ENCODE measurements at places on chromosomes 11 and 22.

GRCh38 chr11:12212821-12213185 is 102.4 kb downstream of the MICAL2 start:
- no peak for DNase-seq

DNA sequence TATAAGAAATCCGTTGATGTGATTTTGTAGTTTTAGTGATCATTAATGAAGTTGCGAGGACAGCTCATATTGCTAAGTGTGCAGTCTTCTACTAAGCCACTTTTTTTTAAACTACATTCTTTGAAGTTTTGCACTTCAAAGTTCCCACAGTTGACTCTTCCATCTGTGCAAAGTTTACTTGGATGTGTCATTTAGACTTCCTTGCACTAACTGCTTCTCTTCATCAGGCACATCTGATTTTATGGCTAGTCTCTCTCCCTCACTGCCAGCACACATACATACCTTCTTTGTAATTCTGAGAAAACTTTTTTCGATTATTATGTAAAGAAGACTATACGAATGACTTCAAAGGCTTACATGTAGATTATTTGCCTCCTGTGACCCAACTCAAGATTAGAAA is 250.0 kb downstream of the DYNC2H1 start:
- no peak for DNase-seq

DNA sequence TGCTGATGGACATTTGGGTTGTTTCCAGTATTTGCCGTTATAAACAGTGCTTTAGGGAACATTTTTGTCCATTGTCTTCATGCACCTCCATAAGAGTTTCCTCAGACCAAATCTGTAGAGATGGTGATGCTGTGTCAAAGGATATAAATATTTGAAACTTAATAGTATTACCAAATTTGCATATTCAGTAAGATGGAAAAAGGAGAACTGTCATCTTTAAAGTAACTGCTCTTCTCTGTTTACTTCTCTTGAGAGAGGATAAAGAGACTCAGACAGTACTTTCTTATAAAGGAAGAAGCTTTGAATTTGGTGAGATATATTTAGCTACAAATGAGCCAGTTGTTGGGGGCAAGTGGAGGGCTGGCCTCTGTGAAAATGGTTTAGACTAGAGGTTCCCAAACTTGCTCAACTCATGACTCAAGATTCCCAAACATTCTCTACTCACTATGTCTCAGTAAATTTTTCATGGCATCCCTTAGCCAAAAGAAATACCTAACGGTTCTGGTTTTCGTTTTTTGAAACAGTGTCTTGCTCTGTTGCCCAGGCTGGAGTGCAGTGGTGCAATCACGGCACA is 26.2 kb downstream of the SHISA8 start:
- DNase-seq = no peak

- no peak for DNase-seq
These were observed 4.9 kb downstream of the LGALS1 start for GRCh38 chr22:37680191-37680851.

DNA sequence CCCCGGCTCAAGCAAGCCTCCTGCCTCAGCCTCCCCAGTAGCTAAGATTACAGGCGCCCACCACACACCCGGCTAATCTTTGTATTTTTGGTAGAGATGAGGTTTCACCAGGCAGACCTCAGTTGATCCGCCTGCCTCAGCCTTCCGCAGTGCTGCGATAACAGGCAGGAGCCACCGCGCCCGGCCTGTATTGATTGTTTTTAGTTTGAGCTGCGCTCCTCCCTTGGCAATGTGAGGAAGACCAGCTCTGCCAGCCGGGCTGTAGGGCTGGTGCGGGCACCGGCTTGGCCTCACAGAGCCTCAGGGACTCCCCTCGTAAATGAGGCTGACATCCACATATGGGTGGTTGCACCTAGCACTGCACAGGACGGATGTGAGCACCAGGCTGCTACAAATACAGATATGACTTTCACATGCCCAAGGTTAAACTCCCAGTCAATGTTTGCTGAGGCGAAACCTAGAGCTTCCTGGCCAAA is 7.5 kb upstream of the SLC2A11 start:
- DNase-seq = no peak

DNA sequence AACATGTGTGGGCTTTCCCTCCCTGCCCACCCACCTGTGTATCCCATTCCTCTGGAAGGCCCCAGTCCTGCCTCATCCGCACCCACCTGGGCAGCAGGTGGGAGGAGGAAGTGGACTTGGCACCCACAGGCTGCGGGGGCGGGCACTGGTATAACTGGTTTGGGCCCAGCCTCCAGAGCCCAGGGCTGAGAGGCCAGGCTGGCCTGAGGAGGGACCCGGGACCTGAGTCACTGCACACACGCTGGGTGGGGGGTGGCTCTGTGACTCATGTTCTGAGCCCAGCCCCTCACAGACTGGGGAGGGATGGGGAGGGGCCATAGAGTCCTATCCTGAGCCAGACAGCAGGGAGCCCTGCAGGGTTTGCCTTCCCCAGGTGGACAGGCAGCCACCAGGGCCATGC is 16.7 kb downstream of the PHLDA2 start:
- DNase-seq = no peak

DNA sequence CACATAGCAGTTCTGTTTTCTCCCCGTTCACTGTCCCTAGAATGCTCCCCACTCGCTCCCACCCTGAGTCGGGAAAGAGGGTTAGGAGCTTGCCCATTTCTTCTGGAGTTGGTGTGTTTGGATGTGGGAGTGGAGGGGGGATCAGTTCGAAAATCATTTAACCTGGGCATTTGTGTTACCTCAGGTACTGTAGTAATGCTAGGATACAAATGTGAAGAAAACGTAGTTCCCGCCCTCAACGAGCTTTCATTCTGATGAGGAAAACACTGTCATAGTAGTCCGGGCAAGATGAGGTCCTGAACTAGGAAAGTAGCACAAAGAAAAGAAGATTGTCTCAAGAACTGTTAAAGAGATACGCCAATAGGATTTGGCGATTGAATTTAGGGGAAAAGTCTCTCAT is 539 bp downstream of the SDHD start:
- DNase-seq = no peak

GRCh38 chr11:126408496-126408895 is 53.0 kb downstream of the ST3GAL4 start:
- DNase-seq = no peak

GRCh38 chr11:93194673-93195291 is 3.0 kb downstream of the SLC36A4 start:
- no peak for DNase-seq

GRCh38 chr22:41842996-41843970 is 10.4 kb downstream of the SREBF2 start:
- no peak for DNase-seq

GRCh38 chr22:21992593-21993237 is 10.1 kb upstream of the TOP3B start:
- DNase-seq = no peak

GRCh38 chr11:8260202-8260966 is 3.3 kb downstream of the LMO1 start:
- no peak for DNase-seq

- DNase-seq = no peak
These were observed 826.1 kb downstream of the TBC1D22A start for GRCh38 chr22:47588578-47588960.

GRCh38 chr11:125922156-125922555 is 17.8 kb downstream of the DDX25 start:
- DNase-seq = no peak

DNA sequence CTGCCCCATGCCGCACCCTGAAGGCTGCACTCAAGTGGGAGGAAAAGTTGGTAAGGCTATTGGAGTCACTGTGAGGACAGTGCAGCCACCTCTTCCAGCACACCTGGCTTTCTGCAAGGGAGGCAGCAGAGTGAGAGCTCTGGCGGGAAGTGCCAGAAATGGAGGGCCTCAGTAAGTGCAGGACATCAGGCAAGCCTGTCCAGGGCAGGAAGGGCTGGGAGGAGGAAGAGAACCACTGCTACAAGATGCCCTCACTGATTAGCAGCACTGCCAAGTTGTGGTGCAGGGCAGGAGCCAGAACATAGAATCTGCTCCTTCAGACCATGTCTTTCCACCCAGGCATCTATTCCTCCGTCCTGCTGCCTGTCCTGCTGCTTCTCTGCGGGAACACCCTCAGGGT is 61.2 kb upstream of the CLTCL1 start:
- DNase-seq = no peak

- DNase-seq = no peak
These were observed 10.9 kb downstream of the GAS2 start for GRCh38 chr11:22677153-22677903.

DNA sequence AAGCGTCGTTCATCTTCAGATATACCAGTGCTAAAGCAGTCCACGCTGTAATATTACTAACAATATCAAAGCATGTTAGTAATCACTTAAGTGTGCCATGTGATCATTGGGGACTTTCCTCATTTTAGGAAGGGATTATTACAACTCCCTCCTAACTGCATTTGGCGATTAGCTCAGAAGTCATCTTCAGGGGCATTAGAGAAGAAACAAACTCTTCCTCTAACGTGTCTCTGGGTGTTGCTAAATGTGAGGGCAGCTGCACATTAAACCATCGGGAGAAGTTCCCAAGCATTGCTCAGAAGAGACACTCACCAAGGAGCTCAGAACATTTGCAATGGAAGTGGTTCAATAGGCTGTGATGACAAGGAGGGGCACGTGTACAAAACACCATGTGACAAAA is 17.2 kb downstream of the TESMIN start:
- DNase-seq = no peak

DNA sequence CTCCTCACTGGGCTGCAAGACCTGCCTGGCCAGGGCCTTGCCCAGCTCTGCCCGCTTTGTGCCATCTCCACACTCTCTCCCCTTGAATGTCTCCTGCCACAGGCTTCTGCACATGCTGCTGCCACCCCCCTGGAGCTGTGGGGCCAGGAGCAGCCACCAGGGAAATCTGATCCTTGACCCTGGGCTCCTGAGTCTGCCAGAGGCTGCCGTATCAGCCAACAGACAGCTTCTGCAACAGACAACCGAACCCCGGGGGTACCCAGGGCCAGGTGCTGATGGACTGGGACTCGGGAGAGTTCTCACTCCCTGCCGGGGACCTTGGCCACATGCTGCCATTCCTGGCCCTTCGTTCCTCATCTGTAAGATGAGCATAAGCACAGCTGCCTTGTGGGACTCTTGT is 3.3 kb upstream of the PPARA start:
- DNase-seq = no peak

- no peak for DNase-seq
These were observed 27.0 kb downstream of the ADA2 start for GRCh38 chr22:17192186-17192585.

DNA sequence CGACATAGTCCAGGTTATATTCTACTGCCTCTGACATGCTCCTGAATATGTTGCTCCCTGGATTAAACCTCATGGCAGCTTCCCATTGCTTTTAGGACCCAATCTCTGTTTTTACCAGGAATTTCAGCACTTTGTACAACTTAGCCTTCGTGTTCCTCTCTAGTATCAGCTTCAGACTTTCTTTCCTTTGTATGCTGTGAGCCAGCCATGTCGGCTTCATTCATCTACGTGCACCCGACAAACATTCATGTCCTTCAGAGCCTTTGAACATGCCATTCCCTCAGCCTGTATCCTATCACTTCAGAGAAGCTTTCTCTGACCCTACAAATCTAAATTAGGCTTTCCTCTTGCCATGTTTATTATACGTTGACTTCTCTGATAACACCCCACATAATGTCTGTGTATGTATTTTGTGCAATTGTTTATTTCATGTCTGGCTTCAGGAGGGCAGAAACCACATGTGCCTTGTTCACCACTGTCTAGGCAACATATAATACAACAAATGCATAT is 743.4 kb downstream of the OPCML start:
- DNase-seq = no peak

DNA sequence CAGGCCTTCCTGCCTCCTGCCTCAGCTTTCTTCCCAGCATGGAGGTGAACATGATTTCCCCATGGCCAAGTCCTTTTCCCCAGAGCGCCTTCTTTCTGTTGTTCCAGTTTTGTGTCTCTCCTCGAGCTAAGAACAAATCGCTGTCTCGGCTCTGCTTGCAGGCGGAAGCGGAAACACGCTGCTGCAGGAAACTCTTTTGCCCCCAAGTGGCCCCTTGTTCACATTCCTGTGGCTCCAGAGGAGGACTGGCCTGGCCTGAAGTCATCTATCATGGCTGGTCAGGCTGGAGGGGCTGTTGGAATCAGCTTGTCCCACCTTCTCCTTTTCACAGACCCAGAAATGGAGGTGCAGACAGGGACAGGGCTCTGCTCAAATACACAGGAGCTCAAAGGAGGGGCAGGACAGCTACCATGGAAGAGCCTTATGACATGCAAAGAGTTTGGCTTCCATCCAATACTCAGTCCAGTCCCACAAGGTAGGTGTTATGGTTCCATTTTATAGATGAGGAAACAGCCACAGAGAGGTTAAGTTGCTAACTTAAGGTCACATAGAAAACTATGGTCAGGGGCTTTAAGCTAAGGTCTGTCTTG is 182.2 kb upstream of the SYT13 start:
- no peak for DNase-seq

- DNase-seq = no peak
These were observed 1178.3 kb downstream of the LRRC4C start for GRCh38 chr11:40281052-40281580.

- DNase-seq = no peak
These were observed 13.4 kb downstream of the SYT13 start for GRCh38 chr11:45272701-45273100.

GRCh38 chr11:35355102-35355749 is 64.1 kb downstream of the SLC1A2 start:
- no peak for DNase-seq

GRCh38 chr11:62601122-62601371 is 618 bp downstream of the MTA2 start:
- peak; percentile 59 for DNase-seq

GRCh38 chr11:1784761-1785650 is 21.3 kb upstream of the CTSD start:
- no peak for DNase-seq

All from stimulated activated CD4-positive, alpha-beta T cell treated with anti-CD3 and anti-CD28 coated beads, Interleukin-4, amount 100 ng/mL, for 4 hours (primary cell).